ENCODE measurements at places on chromosomes 13 and 19.
A peak's percentile ranks its signal among the peaks of the same experiment; 100 is the strongest.

GRCh38 chr19:16200038-16201010 lies 2.6 kb downstream of the AP1M1 start:
- no peak for DNase-seq

- DNase-seq = no peak
Observed at GRCh38 chr13:34748073-34748472, 194.0 kb upstream of the NBEA start.

GRCh38 chr19:41783612-41784011 lies 12.8 kb upstream of the CEACAM3 start:
- no peak for DNase-seq

GRCh38 chr13:32647926-32648325 lies 61.7 kb downstream of the PDS5B start:
- no peak for DNase-seq

GRCh38 chr13:37741536-37741935 lies 128.0 kb downstream of the TRPC4 start:
- no peak for DNase-seq

- no peak for DNase-seq
Observed at GRCh38 chr13:42275506-42275905, 3.6 kb downstream of the AKAP11 start.

GRCh38 chr19:19145281-19145680 lies 7.0 kb upstream of the TMEM161A start:
- DNase-seq = no peak

DNA sequence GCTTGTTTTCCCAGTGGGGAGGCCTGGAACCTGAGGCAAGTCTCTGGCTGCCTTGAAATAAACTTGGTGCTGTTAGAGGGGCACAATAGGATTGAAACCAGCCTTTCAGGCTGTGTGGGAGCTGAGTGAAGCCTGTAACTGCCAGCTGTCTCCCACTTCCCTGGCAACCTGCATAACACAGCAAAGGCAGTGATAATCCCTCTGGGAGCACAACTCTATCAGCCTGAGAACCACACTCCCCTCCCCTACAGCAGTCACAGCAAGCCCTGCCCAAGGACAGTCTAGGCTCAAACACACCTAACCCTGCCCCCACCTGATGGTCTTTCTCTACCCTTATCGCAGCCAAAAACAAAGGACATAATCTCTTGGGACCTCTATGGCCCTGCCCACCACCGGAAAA lies 683.8 kb upstream of the ATXN8OS start:
- DNase-seq = no peak

- no peak for DNase-seq
Observed at GRCh38 chr13:25977216-25977615, 74.6 kb downstream of the SHISA2 start.

- DNase-seq = no peak
Observed at GRCh38 chr13:33287142-33287882, 1.8 kb upstream of the STARD13 start.

- DNase-seq = peak; percentile 34
Observed at GRCh38 chr13:24270639-24271141, 38.7 kb upstream of the C1QTNF9 start.

- no peak for DNase-seq
Observed at GRCh38 chr13:22091971-22092300, 421.1 kb downstream of the FGF9 start.

DNA sequence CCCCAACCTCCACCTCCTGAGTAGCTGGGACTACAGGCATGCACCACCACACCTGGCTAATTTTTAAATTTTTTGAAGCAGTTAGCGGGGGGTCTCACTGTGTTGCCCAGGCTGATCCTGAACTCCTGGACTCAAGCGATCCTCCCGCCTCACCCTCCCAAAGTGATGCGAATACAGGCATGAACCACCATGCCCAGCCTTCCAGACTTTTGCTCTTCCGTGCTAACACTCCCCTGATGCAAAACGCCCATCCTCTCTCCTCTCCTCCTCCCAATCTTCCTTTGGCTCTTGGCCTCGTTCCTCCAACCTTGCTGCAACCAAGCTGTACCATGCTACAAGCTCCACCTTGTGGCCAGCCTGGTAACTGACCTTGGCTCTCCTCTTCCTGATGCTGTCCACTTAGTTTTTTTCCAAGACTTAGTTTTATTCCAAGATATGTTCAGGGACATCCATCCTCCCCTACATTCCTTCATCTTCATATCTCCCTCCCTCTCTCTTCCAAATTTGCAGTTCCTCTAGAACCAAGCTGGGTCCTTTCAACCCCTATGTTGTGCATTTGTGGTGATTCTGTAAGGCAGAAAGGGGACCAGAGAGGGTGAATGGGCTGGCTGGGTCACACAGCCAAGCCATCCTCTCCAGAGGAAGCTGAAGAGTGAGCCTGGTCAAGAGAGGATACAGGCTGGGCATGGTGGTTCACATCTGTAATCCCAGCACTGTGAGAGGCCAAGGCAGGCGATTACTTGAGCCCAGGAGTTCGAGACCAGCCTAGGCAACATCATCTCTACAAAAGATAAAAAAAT lies 32.8 kb downstream of the TINCR start:
- no peak for DNase-seq

DNA sequence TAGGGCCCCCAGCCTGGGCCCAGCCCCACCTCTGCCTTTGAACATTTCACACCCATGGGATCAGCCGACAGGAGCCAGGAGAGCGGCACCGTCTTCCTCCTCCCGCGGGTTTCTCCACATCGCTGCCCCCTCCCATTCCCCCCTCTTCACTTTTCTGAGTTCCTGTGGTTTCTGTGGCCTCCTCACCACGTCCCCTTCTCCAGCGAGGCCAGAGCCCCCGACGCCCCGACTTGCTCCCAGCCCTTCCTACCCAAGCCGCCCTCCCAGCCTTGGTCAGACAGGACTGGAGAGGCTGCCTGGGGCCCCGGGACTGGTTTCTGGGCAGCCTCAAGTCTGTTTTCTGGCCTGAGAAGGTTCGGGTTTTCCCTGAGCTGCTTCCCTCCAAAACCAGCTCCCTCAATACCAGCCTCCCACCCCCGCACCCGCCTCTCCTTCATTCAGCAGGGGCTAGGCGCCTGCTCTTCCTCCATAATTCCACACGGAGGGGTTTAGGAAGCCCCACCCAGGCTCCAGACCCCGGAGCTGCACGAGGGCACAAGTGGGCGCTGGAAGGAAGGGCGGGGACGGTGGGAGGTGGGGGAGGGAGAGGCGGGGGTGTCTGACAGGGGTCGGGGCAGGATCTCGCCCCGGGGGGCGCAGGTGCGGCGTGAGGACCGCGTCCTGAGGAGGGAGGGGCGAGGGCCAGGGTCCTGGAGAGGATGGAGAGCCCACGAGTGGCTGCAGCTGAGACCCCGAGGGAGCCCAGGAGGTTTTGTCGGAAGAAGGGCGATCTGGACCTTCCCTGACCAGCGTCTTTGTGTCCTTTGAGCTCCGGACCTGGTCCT lies 4.0 kb upstream of the SIGLEC10 start:
- no peak for DNase-seq

DNA sequence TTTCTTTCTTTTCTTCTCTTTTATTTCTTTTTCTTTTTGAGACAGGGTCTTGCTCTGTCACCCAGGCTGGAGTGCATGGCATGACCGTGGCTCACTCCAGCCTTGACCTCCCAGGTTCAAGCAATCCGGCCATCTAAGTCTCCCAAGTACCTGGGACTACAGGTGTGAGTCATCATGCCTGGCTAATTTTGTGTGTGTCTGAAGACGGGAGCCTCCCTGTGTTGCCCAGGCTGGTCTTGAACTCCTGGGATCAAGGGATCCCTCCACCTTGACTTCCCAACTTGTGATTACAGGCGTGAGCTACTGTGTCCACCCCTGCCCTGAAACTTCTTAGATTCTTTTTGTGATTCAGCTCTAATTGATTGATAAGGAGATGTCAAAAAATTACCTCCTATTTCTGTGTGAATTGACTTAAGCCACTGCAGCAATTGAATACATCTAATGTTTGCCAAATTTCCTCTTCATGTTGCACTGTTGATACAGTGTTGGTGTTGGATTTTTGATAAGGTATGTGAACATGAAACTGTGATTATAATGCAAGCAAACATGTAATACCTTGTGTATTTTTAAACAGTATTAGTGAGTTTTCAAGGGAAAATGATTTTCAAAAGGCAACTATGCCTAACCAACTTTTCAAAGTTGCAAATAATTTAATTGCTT lies 22.6 kb downstream of the KLF5 start:
- no peak for DNase-seq

DNA sequence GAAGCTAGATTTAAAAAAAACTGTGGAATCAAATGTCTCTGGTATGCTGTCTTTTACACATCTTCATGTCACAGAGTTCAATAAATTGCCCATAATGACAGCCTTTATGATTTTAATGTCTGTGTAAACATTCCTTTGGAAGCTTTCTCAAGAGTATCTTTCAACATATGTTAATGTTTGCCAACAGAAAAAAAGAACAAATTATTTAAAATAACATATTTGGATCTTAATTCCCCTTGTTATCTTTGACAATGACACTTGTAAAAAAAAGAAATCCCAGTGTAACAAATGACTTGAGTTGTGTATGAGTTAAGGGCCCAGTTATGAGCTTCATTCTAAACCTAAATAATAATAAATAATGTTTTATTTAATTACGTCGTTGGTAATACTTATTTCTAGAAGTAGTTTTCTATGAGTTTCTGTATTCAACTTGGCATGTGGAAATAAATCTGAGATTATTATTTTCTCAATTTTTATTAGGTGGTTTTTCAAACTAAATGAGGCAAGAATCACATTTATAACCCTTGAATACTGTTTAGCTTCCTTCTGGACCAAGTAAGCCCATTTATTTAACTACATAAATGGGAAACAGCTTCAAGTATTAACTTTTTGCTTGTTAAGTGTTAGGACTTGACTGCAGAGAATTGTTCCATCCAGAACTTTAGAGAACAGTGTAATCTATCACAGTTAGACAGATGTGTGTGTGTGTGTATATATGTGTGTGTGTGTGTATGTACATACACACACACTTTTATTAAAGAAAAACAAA lies 182.1 kb downstream of the POSTN start:
- DNase-seq = peak; percentile 72

DNA sequence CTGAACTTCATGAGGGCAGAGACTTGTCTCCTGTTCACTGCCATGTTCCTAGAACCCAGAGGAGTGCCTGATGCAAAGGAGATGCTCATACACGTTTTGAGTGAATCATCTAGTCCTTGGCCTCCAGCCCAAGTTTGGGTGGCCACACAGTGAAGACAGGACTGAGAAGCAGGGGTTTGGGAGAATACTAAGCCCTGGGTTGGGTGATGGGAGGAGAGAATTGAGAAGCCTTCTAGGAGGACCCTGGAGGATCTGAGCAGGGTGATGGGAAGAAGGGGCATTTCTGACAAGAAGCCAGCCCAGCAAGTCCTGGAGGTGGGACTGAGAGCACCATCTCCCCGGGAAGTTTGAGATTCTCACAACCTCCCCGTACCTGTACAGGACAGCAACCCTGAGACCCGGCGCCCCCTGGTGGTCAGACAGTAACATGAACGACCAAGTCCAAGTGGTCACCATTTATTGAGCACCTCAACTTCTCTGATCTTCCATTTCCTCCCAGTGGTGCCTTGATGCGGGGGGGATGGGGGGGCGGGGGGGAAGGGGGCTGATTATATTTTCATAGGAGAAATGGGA lies 11.0 kb downstream of the CTU1 start:
- peak; percentile 77 for DNase-seq

GRCh38 chr19:55304279-55304978 lies 20.6 kb downstream of the BRSK1 start:
- DNase-seq = peak; percentile 36

- DNase-seq = peak; percentile 30
Observed at GRCh38 chr13:38763446-38764381, 76.8 kb downstream of the FREM2 start.

All from fibroblast of skin of right biceps (primary cell).